Activated T-helper 2 cell treated with anti-CD3 and anti-CD28 coated beads, Interferon-gamma antibody, Interleukin-2, Interleukin-4, amounts not matched to agents 10 μg/mL and 5 μg/mL and 100 μg/mL, durations not matched to agents 14 hours and 24 hours and 36 hours (primary cell): ENCODE measurements at places on chromosomes 7 and 10. TPM values are rescaled to one million over a fixed set of nuclear protein-coding genes. Genes with fewer than 3 reads are reported as not detected.

The C10orf88 gene
- 9.1 and 10.0 TPM in 2 replicates for total RNA-seq

The FAM170B gene
- not detected in 2 replicates for total RNA-seq

The OR2A1 gene
- not detected in 2 replicates for total RNA-seq

The MSS51 gene
- 2.6 and 3.3 TPM in 2 replicates for total RNA-seq

- DNase-seq, result no peak
These were observed 4.6 kb downstream of the SH2B2 start for GRCh38 chr7:102291056-102291915.

GRCh38 chr10:128001363-128001745, 94.5 kb downstream of the PTPRE start:
- DNase-seq, result no peak

GRCh38 chr10:72889391-72889831, 4.1 kb upstream of the OIT3 start:
- no peak for DNase-seq

GRCh38 chr10:92142512-92142911, 148.4 kb downstream of the CPEB3 start:
- no peak for DNase-seq
